ENCODE measurements at places on chromosomes 6 and 20. TPM values are rescaled to one million over a fixed set of nuclear protein-coding genes. Genes with fewer than 3 reads are reported as not detected.

Gene ADGRB3
- 1.1 TPM for total RNA-seq

DNA sequence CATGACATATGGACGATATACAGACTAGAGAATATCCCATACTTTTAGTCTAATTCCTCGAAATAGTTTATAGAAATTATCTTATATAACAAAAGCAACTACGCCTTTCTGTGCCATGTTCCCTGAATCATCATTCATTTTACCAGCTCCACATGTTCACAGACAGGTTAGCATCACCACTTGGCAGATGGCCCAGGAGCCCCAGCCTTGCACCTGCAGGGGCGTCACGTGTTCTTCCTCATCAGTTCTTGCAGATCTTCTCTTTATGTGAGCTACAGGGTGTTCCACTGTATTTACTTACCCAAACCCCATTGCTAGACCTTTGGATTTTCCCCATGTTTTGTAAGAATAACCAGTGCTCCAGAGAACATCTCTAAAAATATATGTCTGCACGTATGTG, 12.6 kb upstream of the BNIP5 start:
- DNase-seq, result no peak

GRCh38 chr6:46993846-46994245, 48.3 kb downstream of the ADGRF1 start:
- DNase-seq, result no peak

DNA sequence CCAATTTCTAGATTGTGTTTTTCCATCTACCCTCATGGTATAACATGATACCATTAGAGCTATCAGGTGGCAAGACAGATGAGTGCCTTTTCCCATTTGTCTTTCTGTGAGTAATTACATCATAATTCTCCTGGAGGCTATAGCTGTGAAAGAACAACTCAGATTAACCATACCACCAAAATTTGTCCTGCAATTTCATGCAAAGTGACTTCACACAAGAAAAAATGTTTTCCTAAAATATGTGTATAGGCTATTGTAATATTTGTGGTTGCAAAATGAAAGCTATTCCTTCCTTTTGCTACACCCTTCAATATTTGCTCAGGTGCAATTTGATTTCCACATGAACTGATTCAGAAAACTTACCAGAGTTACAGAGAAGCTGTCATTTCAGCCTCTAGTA, 547.7 kb upstream of the ID4 start:
- DNase-seq, result no peak

- peak; percentile 52 for DNase-seq
These were observed 20.9 kb downstream of the ENTPD6 start for GRCh38 chr20:25216199-25216945.

- DNase-seq, result no peak
These were observed 59.2 kb downstream of the RBM38 start for GRCh38 chr20:57450419-57450818.

DNA sequence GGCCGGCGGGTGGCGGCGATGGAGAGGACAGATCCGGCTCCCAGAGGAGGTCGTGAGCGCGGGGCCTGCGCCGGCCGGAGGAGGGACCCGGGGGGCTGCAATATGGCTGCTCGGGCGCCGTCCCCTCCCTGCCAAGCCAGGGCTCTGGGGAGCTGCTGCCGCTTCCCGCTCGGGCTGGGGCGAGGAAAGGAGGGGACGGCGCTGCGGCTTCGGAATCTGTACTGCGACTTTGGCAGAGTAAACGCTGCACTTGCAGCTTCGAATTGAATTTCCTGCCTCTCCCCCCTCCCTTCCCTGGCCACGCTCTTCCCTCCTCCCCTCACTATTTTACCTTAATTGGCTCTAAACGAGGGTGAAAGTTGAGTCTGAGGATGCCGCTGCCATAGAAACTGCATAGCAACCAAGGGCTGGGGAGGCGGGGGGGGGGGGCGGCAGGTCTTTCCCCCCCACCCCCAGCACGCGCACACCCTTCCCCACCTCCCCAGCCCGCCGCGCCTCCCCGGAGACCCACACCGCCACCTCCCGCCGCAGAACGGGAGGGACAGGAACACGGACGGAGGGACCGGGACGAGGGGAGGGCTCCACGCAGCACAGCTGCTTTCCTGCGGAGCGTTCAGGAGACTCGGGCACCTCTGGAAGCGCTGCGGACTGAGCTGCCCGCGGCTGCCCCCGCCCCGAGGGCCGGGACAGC, 93.9 kb downstream of the RNASET2 start:
- DNase-seq, result peak; percentile 87

Gene CPXM1
- 0.15 TPM for total RNA-seq

DNA sequence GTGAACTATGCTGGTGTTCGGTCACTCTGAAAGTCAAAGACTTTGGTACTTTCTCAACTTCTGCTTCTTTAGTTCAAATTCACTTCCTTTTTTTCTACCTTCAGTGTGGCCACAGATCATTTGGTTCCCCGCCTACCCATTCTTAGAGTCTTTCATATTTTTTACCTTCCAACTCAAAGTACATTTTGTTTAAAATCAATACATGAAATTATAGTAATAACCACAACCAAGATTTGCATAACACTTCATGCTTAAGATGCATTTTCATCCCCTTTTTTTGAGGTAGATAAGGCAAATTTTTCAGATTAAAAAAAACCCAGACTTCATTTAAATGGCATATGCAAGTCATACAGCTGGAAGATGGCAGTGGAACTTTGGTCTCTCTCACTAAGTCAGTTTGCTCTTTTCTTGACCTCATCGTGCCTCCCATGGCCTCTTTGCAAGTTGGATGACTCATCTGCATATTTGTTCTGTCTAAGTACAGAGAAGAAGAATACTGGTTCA, 11.9 kb upstream of the CNR1 start:
- DNase-seq, result no peak

DNA sequence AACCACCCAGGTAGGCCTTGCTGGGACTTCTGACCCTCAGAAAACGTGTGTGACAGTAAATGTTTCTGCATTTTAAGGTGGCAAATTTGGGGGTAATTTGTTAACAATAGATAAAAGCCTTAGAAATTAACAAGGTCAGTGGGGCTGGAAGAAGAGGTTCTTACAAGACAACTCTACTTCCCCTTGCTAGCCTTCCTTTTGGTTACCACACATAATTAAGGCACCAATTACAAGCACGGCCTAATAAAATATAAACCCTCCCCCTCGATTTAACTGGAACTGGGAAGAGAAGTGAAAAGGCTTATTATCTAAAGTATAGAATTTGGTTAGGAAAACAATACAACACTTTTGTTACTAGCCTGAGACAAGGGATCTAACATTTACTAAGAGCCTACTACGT, 38.8 kb downstream of the ELOVL5 start:
- no peak for DNase-seq

DNA sequence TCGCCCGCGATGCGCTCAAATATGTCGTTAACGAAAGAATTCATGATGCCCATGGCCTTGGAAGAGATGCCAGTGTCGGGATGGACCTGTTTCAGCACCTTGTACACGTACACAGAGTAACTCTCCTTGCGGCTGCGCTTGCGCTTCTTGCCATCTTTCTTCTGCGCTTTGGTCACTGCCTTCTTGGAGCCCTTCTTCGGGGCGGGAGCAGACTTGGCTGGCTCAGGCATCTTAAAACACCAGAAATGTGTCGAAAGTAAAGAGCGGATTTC, 36.4 kb downstream of the HFE start:
- DNase-seq, result no peak

DNA sequence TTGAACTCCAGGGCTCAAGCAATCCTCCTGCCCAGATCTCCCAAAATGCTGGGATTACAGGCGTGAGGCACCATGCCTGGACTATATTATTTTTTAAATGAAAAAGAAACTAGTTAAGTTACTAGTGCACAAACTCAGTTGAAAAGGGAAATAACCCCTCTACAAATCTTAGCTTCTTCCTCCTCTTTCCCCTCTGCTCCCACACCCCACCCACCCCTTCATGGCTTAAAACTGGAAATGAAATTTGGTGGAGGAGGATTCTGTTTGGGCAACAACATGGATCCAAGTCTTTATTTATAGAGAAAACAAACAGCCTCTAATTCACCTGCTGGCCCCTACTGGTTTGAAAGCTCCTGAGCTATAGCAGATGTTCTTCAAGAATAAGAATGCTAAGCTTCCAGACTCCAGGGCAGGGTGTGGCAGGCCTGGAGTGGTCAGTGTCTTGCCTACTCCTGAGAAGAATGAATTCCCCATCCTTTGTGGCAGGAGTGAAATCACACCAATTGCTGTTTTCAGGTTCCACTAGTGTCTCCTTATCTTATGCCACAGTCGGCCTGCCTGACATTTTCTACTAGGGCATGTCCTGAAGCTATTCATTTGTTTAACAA, 73.5 kb downstream of the ZFP64 start:
- DNase-seq, result no peak

Gene PRRT1
- total RNA-seq, result 0.98 TPM

Gene OR2H1
- total RNA-seq, result not detected

- no peak for DNase-seq
These were observed 144.6 kb downstream of the TFAP2C start for GRCh38 chr20:56773749-56774148.

DNA sequence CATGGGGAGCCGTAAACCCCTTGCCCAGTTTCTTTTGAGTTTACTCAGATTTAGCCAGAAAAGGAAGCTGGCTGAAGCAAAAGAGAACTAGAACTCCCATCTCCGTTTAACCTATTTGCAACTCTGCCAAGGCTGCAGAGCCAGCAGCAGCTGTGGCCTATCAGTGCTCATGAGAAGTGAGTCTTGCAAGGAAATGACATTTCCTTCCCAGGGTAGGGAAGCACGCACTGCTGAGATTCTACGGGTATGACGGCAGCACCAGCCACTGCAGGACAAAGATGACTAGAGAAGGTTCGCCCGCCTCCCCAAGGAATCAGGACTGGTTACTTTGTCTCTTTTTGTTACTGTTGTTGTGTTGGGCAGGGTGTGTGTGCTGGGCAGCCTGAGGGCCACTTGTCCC, 47.6 kb downstream of the PPP1R3G start:
- DNase-seq, result peak; percentile 50

- DNase-seq, result no peak
These were observed 139.3 kb downstream of the RFPL4B start for GRCh38 chr6:112486454-112486853.

DNA sequence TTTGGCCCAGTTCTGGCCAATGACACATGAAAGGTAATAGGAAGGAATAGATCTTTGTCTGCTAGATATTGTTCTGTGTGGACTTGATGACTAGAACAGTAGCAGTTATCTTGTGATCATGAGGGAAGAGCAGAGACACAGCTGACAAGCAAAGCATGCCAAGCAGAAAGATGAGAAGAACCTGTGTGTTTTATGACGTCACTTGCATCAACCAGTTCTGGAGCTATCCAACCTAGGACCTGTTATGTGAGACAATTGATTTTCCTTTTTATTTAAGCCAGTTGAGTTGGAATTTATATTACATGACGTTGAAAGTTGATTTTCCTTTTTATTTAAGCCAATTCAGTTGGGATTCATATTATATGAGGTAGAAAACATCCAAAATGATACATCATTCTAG, 143.2 kb downstream of the MCHR2 start:
- no peak for DNase-seq

Data from upper lobe of left lung (tissue), 6 donors.